NCI-H446 treated with DMSO at 0.1 percent for 48 hours (cell line): ENCODE measurements at places on chromosomes 7 and 10.
A peak's percentile ranks its signal among the peaks of the same experiment; 100 is the strongest.

DNA sequence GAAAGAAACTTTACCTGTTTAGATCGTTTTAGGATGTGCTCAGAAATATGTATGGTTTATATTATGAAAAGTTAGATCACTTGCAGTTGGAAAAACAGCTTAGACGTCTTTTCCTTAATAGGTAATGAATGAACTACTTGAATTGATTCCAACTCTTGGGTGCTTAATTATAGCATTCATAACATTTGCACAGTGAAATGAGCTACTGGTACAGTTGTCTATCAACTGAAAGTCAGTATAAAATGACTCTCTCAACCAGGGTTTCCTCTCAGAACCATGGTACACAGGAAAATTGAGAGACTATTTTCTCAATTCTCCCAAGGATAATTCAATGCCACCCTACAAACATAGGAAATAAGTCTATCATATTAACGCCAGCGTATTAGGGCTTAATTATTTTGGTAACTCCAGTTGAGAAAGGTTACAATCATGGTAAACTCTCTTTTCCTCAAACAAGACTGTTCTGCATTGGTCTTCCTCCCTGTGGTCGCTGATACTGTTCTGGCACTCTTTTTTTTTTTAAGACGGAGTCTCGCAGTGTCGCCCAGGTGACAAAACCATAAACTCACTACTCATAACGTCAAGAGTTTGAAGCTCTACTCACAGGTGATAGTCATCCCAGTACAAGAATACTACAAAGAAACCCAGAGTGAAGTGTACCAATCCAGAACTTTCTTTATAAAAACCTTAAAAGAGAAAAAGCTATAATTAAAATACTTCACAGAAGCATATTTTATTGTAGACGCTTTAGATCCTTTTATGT is 2.0 kb downstream of the ANLN start:
- peak; percentile 10 for DNase-seq

DNA sequence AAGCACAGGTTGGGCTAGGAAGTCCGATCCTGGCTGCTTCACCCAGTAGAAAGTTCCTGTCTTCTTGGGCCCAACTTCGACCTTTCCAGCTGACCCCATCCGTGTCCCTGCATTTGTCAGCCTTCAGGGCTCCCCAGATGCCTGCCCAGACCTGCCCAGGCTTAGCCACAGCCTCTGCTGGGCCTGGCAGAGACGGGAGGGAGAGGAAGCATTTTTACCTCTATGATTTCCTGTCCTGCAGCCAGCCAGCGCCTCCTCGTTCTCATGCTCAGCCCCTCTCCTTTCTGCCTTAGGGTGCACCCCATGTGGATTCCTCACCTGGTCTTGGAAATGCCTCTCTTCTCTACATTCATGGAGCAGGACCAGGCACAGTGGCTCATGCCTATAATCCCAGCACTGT is 3.7 kb downstream of the METTL27 start:
- DNase-seq, result no peak

DNA sequence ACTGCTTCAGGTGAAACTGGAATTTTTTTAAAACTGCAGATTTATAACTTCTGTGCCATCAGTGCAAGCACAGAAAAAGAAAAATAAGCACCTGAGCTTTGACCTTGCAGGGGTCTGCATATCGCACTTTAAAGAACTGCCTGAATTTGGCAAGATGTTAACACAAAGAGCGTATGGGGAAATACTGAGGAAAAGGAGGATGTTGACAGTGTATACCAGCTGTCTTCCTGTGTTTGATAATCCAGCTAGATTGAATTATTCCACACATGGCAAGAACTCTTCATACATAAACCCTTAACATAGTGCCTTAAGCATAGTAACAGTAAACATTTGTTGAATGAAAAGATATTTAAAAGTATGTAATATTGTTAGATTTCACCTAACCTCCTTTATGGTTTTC is 30.0 kb downstream of the SMC3 start:
- DNase-seq, result no peak

DNA sequence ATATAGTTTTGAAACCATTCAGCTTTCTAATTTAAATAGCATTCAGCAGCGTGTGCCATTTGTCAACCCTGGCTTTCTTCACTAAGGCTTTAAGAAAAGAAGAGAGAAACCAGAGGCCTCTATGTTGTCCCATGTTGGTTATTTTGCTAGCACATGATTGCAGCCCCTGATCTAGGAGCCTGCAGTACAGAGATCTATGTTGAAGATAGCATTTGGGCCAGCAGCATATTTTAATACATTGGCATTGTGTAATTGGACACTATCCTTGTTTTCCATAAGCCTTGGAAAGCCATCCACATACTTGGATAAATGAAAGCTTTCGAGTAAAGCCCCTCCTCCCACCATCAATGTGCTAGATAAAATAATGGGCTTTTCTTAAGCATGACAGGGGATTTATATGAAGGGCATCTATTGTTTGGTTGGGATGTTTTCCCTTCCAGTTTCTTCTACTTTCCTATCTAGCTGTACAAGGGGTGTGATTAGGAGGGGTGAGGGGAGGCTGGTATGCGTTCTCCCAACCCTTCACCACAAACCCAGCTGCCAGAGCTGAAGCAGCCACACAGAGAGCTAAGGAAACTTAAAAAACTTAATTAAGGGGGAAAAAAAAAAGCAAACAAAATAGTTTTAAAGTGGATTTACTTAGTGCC is 23.1 kb upstream of the SDHAF3 start:
- DNase-seq, result no peak

DNA sequence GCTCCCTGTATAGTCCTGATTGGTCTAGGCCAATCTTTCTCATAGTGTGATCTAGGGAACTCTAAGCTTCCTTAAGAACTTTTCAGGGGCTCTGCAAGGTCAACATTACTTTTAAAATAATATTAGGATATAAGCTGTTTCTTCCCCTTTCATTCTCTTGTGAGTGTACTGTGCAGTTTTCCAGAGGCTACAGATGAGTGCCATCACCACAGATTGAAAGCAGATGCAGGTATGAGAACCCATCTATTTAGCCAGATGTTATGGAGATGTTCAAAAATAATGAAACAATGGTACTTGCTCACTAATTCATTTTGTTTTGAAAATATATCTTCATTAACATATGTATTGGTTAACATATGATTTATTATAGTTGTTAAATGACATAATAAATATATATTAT is 169.2 kb upstream of the SEMA3A start:
- no peak for DNase-seq

DNA sequence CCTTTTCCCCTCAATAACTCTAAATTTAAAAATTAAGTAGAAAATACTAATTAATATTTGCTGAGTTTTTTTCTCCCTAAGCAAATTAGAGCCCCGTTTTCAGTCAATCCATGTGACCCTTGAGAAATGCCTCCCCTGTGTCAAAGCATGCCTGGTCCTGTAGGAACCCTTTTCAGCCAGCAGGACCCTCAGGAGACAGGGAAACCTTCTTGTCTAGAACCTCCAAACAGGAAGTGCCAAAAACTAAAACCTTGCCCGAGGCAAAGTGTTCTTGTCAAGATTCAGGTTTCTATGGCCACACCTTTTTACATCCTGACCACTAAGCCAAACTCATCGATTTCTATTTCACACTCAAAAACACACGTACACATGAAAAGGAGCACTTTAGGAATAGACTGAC is 60.1 kb upstream of the NFE2L3 start:
- no peak for DNase-seq

DNA sequence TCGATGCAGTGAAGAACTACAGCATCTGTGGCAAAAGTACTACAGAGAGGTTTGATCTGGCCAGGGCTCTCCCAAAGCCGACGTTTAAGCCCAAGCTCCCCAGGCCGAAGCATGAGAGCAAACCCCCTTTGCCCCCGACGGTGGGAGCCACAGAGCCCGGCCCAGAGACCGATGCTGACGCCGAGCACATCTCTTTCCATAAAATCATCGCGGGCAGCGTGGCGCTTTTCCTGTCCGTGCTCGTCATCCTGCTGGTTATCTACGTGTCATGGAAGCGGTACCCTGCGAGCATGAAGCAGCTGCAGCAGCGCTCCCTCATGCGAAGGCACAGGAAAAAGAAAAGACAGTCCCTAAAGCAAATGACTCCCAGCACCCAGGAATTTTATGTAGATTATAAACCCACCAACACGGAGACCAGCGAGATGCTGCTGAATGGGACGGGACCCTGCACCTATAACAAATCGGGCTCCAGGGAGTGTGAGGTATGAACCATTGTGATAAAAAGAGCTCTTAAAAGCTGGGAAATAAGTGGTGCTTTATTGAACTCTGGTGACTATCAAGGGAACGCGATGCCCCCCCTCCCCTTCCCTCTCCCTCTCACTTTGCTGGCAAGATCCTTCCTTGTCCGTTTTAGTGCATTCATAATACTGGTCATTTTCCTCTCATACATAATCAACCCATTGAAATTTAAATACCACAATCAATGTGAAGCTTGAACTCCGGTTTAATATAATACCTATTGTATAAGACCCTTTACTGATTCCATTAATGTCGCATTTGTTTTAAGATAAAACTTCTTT is 2.3 kb downstream of the LRRTM3 start:
- no peak for DNase-seq
